ENCODE measurements at places on chromosomes 13 and 19.
A peak's percentile ranks its signal among the peaks of the same experiment; 100 is the strongest.

GRCh38 chr19:9144920-9145319 lies 4.7 kb downstream of the ZNF317 start:
- peak; percentile 25 for DNase-seq

GRCh38 chr13:106072014-106072413 lies 463.4 kb downstream of the EFNB2 start:
- DNase-seq, result no peak

- peak; percentile 29 for DNase-seq
Measured at GRCh38 chr19:1847684-1848398, 442 bp downstream of the REXO1 start.

DNA sequence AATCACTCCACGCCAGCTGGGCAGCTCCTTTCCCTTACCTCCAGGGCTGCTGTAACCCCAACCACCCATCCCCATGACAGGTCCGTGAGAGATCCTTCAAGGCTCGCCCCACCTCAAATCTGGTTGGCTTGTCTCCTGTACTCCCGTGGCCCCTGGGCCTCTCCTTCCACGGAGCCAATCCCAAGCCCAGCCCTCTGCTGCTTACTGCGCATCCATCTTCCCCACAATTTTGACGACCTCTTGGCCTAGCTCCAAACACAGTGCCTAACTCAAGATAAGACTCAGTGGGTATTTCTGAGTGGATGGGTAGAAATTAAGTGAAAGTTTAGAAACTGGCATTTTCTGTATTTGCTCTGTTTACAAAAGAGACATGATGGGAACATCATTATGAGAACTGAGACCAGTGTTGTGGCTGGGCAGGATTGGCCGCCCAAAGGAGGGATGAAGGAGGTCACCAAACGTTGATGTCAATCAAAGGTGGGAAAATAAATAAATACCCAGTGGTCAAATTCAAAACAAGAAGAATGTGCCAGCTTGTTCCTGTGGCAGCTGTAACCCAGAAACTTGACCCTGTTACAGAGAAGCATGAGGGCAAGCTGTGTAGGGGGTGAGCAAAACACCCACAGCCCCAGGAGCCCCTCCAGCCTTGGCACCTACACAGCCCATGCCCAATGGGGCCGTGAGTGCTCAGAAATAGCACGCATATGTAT lies 162.2 kb downstream of the ABCC4 start:
- peak; percentile 50 for DNase-seq

DNA sequence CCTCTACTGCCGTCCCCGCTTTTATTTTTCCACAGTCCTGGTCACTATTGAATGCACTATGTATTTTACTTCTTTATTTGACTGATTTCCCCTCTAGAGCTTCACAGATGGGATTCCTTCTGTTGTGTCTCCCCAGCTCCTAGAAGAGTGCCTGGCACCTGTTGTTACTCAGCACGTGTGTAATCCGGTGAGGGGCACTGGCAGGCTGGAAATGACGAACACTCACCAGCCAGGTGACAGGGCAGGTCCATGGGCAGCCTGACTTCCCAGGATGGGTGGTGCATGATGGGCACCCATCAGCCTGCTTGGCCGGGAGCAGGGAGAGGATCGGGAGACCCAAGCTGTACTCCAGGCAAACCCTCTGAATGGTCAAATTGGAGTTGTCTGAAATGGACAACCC lies 67.2 kb downstream of the CEBPG start:
- DNase-seq, result no peak

- DNase-seq, result no peak
Measured at GRCh38 chr19:2278459-2279158, 3.4 kb downstream of the PEAK3 start.
